HCT116 (cell line): ENCODE measurements at places on chromosomes 1 and 21. TPM values are rescaled to one million over a fixed set of nuclear protein-coding genes. Genes with fewer than 3 reads are reported as not detected.

Gene LRRC39
- total RNA-seq: 0.54 TPM

Gene PAPPA2
- total RNA-seq: not detected

Gene INKA2
- 4.0 TPM for total RNA-seq

Gene LEPR
- 6.0 TPM for total RNA-seq

Gene WNT9A
- total RNA-seq: 5.6 TPM

Gene PADI2
- 2.7 TPM for total RNA-seq

Gene RGS8
- not detected for total RNA-seq

Gene SLC39A1
- total RNA-seq: 51.5 TPM
